Spleen (tissue), 13 donors: ENCODE measurements at places on chromosomes 6 and 20. TPM values are rescaled to one million over a fixed set of nuclear protein-coding genes. Genes with fewer than 3 reads are reported as not detected.

GRCh38 chr6:3532296-3532916 lies 75.6 kb upstream of the SLC22A23 start:
- H3K27me3 ChIP-seq: no peaks in the 10 kb centered on the region
- no peak for DNase-seq
- H3K27ac ChIP-seq: no peak overlapping the region

DNA sequence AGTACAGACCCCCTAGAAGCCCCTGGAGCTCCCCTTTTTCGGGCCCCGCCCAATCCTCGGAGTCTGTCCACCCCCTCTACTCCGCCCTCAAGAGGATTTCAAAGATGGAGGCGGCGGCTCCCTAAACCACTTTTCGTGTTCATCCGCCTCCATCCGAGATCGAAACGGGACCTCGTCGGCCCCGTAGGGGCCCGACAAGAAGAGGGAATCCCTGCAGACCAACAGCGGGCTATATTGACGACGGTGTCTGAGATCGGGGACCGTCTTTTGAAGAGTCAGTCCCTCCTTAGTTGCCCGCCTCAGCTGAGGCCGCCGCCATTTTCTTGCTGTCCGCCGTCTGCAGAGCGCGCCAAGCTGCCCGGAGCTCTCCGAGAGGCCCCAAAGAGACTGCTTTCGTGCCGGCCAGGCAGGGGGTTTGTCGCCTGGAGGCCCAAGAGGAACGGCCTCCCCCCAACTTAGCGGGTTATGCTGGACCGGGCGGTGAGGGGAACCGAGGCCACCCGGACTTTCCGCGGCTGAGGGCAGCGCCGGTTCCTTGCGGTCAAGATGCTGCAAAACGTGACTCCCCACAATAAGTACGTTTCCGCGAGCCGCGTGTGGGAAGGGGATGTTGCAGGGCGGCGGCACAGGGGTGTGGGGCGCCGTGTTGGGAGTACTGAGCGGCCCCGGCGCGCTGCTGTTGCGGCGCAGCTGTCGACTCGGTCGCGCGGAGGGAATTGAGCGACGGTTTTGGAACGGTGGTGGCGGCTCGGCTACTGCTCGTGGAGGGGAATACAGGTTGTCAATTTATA lies 4.2 kb downstream of the BRD2 start:
- peaks cover 35% of the 10 kb centered on the region for H3K4me1 ChIP-seq
- peaks cover 34% of the 10 kb centered on the region for H3K36me3 ChIP-seq
- peak overlapping the region; percentile 98 for H3K4me3 ChIP-seq
- peak; percentile 94 for DNase-seq
- H3K27me3 ChIP-seq: no peaks in the 10 kb centered on the region
- peak overlapping the region; percentile 99 for H3K27ac ChIP-seq

GRCh38 chr6:156557251-156557910 lies 219.8 kb upstream of the ARID1B start:
- no peaks in the 10 kb centered on the region for H3K4me1 ChIP-seq
- H3K27ac ChIP-seq: no peak overlapping the region
- no peak overlapping the region for H3K4me3 ChIP-seq
- DNase-seq: peak; percentile 63
- H3K27me3 ChIP-seq: no peaks in the 10 kb centered on the region

- DNase-seq: no peak
- no peaks in the 10 kb centered on the region for H3K27me3 ChIP-seq
- peaks cover 15% of the 10 kb centered on the region for H3K36me3 ChIP-seq
- no peaks in the 10 kb centered on the region for H3K4me1 ChIP-seq
- H3K27ac ChIP-seq: no peak overlapping the region
- no peak overlapping the region for H3K4me3 ChIP-seq
Measured at GRCh38 chr6:106316375-106316766, 9.2 kb downstream of the ATG5 start.

DNA sequence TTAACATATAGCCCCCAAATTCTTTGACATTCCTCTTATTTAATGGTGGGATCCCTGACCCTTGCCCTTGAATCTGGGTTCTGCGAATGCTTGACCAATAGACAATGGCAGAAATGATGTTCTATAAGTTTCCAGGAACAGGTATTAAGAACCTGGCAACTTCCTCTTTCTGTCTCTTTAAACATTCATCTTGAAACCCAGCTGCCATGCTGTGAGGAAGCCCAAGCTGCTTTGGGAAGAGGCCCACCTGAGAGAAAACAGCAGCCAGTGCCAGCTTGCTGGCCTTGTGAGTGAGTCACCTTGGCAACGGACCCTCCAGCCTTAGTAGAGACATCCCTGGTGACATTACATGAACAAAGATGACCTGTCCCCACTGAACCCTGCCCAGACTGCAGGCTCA lies 45.2 kb upstream of the RALY start:
- H3K4me3 ChIP-seq: no peak overlapping the region
- H3K27ac ChIP-seq: no peak overlapping the region
- no peak for DNase-seq
- no peaks in the 10 kb centered on the region for H3K4me1 ChIP-seq

GRCh38 chr20:2871661-2872458 lies 1.4 kb upstream of the PTPRA start:
- H3K27me3 ChIP-seq: peaks cover 9% of the 10 kb centered on the region
- peak overlapping the region; percentile 92 for H3K4me3 ChIP-seq
- H3K27ac ChIP-seq: no peak overlapping the region
- DNase-seq: no peak
- H3K4me1 ChIP-seq: peaks cover 8% of the 10 kb centered on the region
- no peaks in the 10 kb centered on the region for H3K36me3 ChIP-seq

GRCh38 chr6:71383901-71384489 lies 95.4 kb downstream of the OGFRL1 start:
- DNase-seq: no peak
- H3K4me1 ChIP-seq: no peaks in the 10 kb centered on the region
- no peaks in the 10 kb centered on the region for H3K36me3 ChIP-seq

MRPS26 gene
- 25.3 TPM for total RNA-seq

GRCh38 chr6:135229996-135230395 lies 48.9 kb downstream of the MYB start:
- H3K27ac ChIP-seq: no peak overlapping the region
- H3K4me3 ChIP-seq: no peak overlapping the region
- no peaks in the 10 kb centered on the region for H3K4me1 ChIP-seq
- no peak for DNase-seq

DNA sequence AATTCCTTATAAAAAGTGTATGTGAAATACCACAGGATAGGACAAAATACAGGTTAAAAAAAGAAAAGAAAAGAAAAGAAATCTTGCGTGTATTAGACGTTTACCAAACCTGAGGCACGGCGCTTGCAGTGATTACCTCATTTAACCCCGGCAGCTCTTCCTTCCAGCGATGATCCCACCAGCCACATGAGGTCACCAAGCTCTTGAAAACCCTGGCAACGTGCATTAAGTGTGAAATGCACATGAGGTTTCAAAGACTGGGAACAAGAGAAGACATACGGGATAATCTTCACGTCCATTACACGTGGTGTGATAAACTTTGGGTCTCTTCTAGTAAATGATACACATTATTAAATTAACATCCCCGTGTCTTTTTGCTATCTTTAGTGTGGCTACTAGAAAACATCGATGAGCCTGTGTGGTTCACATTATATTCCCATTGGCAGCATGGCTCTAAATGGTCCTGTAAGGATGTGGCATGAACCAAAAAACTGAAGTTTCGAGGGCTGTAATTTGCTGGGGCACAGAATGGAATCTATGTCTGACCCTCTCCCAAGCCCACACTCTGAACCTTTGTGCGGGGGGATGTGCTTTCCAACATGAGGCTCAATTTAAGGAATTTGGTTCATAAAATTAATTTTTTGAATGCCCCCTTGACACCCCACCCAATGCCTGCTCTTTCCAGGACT lies 59.2 kb upstream of the THBS2 start:
- H3K4me1 ChIP-seq: no peaks in the 10 kb centered on the region
- no peaks in the 10 kb centered on the region for H3K27me3 ChIP-seq
- no peak overlapping the region for H3K4me3 ChIP-seq
- H3K27ac ChIP-seq: no peak overlapping the region

- H3K27ac ChIP-seq: peak overlapping the region; percentile 90
- peaks cover 38% of the 10 kb centered on the region for H3K4me1 ChIP-seq
- no peak for DNase-seq
Measured at GRCh38 chr20:11891776-11892545, 25.7 kb upstream of the BTBD3 start.

PSORS1C1 gene
- not detected for total RNA-seq

BNIP5 gene
- not detected for total RNA-seq

FLRT3 gene
- 0.34 TPM for total RNA-seq

DNA sequence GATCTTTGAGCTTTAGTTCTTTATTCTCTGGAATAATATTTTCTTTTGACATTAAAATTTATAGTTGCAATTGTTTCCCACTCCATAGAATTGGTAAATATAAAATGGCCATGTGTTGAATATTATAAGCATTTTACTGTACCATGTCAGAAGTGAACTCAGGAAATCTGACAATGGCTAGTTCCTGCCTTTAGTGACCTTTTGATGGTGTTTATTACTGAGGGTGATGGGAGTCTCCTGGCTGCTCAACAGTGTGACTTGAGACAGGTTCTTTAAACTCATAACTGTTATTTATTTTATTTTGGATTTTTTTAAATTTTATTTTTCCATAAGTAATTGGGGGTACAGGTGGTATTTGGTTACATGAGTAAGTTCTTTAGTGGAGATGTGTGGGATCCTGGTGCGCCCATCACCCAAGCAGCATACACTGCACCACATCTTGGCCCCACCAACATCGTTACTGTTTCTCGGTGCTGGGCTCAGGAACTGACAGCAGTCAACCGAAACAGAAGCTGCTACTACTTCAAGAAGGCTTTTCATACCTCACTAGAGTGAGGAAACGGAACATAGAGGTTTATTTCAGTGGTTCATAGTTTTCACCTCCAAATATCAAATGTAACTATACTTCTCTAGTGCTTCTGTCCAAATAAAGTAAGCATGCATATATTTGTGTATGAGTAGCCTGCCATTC lies 90.4 kb downstream of the PLEKHG1 start:
- H3K36me3 ChIP-seq: peaks cover 8% of the 10 kb centered on the region
- peak overlapping the region; percentile 91 for H3K27ac ChIP-seq
- no peak overlapping the region for H3K4me3 ChIP-seq
- no peak for DNase-seq
- peaks cover 52% of the 10 kb centered on the region for H3K4me1 ChIP-seq
